ENCODE measurements at places on chromosomes 12 and 14.

GRCh38 chr14:79278798-79279644 lies 932.3 kb downstream of the DIO2 start:
- DNase-seq = no peak

DNA sequence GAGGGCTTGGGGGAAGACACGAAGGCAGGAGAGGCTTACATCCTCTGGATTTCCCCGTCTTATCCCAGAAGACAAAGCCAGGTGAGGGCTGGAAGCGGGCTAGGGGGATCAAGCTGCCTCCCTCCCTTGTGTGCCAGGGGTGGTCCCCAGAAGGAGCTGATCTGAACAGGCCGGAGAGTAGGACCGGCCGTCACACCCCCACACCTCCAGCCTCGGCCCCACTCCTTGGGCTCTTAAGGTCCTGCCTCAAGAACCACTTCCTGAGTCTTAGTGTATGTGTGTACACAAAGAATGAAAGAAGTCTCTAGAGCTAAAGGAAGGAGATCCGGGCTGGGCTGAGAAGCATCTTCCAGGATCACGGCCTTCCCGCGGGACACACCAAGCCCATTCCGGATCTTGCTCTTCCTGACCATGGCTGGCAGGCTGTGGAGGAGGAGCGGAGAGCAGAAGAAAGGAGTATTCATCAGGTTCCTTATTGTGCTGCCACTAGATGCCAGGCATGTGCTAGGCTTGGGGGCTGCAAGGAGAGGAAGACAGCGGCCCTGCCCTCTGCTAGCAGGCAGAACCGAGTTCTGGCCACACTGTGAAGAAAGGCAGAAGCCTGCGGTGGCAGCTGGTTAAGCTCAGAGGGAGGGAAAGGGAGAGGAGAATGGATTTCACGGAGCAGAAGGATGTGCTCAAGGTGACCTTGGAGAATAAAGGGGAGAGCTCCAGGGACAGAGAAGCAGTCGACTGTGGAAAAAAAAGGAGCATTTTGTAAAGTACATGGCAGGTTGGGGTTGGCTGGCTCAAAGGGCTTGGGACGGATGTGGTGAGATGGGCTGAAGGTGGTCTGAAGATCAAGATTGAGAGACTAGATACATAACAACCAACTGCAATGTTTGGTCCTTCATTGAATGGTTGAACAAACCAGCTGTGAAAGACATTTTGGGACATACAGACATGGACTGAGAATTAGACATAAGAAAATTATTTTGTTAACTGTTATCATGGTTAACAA lies 1.3 kb upstream of the CD63 start:
- DNase-seq = peak; percentile 72

- no peak for DNase-seq
Observed at GRCh38 chr12:40643976-40644375, 48.3 kb upstream of the CNTN1 start.

GRCh38 chr12:89593233-89593632 lies 67.4 kb upstream of the POC1B start:
- no peak for DNase-seq

DNA sequence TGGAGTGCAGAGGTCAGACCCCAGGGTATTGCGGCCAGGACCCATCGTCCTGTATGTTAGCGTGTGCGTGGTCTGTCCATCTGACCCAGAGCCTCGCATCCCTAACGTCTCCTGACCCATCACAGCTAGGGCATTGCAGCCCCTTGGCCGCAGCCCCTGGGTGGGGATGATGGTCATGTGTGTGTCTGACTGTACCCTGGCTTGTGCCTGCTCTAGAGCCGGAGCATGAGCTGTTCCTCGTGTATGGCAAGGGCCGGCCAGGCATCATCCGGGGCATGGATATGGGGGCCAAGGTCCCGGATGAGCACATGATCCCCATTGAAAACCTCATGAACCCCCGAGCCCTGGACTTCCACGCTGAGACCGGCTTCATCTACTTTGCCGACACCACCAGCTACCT lies 10.8 kb upstream of the LRP1-AS start:
- no peak for DNase-seq

DNA sequence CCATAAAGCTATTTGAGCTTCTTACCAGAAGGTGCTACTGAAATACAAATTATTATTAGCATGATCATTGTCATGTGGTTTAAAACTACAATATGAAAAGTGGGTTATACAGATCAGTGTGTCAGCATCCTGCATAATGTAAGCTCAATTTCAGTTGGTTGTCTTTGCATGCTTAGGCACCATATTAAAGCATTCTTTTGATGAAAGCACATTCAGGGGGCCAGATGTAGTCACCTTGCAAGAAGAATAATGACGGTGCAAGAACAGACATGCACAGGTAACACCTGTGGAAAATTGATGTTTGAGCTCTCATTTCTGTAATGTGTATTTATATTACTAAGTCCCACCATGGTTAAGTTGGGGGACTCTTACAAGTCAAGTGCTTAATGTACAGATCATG lies 123.9 kb downstream of the PAX9 start:
- DNase-seq = no peak

- no peak for DNase-seq
Observed at GRCh38 chr12:67650388-67651131, 2.0 kb downstream of the DYRK2 start.

DNA sequence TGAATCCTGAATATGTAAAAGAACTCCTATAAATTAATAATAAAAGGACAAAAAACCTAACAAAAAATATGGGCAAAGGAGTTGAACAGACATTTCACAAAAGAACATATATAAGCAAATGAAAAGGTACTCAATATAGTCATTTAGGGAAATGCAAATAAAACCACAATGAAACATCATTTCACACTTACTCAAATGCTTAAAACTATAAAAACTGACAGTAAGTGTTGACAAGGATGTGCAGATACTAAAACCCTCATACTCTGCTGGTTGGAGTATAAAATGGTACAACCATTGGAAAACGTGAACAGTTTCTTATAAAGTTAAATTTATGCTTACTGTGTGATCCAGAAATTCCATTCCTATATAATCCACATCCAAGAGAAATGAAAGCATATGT lies 247.1 kb downstream of the GXYLT1 start:
- DNase-seq = no peak

GRCh38 chr12:91189516-91189915 lies 6.9 kb upstream of the DCN start:
- DNase-seq = no peak

DNA sequence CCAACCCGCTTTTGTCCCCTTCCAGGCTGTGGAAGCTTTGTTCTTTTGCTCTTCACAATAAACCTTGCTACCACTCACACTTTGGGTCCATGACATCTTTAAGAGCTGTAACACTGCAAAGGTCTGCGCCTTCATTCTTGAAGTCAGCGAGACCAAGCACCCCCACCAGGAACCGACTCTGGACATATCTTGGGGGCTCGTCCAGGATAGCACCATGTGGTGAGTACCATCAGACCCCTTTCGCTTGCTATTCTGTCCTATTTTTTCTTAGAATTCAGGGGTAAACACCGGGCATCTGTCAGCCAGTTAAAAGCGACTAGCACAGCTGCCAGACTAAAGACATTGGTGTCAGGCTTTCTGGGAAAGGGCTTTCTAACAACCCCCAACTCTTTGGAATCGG lies 137.6 kb upstream of the PPFIA2 start:
- DNase-seq = no peak

- DNase-seq = no peak
Observed at GRCh38 chr12:50659690-50660424, 104.0 kb upstream of the ATF1 start.

GRCh38 chr12:63045020-63045860 lies 105.8 kb downstream of the AVPR1A start:
- no peak for DNase-seq

DNA sequence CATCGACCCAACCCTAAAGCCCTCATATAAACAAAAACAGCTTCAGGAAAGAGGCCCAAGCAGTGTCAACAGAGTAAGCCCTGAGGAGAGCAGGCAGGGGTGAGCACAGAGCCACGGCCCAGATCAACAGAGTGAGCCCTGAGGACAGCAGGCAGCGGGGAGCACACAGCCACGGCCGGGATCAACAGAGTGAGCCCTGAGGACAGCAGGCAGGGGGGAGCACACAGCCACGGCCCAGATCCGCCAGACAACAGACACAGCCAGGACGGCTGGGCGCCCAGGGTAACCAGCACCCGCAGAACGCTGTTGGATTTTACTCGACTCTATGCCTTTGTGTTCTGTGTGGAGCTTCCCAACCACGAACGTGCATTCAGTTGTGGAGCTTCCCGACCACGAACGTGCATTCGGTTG lies 15.0 kb downstream of the CCDC85C start:
- DNase-seq = no peak

DNA sequence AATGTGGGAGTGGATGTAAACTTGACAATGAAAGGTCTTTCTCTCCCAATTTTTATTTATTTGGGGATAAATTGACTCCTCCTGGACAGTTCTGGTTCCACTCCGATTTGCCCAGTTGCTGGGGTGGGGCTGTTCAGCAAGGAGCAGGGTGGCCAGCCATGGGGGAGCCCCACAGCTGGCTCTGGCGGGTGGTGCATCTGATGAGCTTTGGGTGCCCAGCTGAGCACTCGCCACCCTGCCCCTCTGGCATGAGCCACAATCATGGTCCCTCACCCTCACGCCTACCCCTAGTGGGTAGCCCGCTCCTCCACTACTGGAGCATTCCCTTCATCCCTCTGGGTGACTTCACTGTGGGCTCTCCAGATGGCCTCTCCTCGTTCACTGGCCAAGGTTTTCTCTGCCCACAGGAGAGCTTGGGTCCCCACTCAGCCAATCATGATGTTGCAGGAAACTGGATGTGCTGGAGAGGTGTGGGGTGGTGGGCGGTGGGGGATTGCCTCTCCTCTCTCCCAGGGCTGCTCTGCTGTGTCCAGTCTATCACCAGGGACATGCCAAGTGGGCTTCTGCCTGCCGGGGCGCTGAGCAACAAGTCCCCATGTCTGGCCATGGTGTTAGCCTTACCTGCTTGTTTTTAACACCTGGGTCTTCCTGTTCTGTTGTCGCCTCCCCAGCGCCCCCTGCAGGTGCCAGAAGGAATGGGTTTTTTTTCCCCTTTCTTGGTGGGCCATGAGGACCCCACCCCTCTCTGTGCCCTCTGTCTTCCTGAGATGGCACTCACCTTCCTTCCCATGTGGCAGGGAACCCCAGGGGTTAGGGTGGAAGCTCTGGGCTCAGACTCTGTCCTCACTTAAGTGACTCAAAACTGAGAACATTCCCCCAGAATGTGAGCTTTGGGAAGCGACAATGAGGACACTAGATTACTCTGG lies 3.4 kb downstream of the CYP46A1 start:
- no peak for DNase-seq

DNA sequence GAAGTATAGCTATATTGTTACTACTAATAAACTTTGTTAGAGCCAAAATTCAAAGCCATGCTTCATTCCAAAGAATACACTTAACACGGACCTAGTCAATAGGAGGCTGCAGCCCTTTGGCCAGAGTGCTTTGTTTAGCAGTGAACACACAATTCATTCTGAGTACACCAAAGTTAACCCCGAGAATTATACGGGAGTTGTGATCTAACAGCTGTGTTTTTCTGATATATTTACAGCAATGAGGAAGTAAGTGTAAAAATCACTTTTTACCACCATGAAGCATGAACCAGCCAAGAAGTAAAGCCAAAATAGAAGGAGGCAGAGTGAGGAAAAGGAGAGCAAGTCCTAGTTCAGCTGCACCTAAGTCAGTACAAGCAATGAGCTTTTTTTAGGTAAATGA lies 156.8 kb upstream of the PDE3A start:
- no peak for DNase-seq
